CD4-positive, alpha-beta T cell treated with Interleukin-15 for 1 hour (primary cell): ENCODE measurements at places on chromosomes 7 and 10.
A peak's percentile ranks its signal among the peaks of the same experiment; 100 is the strongest.

DNA sequence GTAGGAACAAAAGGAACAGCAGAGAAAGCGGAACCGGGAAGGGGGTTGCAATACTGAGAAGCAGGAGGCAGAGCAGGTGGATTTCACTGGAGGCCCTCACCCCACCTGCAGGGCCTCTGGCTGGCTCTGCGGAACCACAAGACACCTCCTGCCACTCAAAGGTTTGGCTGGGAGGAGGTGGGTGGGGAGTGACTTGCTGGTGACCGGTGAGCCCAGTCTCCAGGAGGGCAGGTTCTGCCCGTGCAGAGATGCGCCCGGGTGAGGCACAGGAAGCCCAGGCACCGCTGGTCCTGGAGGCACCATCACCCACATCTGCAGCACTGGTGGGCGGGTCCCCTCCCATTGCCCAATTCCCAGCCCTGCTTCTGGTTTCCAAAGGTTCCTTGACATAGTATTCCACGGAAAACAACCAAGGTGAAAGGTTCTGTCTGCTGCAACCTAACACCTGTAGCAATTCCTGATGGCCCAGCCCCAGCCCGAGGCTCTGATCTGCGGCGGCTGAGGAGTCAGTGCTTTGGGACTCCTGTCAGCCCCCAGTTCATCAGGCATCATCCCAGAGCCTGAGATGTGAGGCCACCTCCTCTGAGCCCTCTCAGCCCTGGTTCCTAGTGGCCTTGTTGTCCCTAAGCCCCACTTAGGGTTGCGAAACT is 64.4 kb downstream of the CALML3 start:
- DNase-seq, result peak; percentile 14

DNA sequence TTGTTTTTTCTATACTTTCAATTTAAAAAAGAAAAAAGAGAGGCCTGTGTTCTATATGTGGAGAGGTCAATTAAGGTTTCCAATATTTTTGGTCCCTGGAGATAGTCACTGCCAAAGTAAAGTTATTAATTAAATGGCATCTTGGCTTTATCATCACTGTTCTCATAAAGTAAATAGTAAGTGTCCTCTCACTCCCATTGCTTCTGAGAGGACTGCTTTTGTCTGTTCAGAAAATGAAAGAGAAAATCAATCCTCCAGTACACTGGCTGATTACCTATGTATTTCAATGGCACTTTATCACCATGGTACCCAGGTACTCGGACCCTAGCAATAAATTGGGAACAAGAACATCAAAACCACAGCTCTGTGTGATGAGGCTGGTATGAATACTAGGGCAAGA is 94.0 kb downstream of the RNLS start:
- no peak for DNase-seq

DNA sequence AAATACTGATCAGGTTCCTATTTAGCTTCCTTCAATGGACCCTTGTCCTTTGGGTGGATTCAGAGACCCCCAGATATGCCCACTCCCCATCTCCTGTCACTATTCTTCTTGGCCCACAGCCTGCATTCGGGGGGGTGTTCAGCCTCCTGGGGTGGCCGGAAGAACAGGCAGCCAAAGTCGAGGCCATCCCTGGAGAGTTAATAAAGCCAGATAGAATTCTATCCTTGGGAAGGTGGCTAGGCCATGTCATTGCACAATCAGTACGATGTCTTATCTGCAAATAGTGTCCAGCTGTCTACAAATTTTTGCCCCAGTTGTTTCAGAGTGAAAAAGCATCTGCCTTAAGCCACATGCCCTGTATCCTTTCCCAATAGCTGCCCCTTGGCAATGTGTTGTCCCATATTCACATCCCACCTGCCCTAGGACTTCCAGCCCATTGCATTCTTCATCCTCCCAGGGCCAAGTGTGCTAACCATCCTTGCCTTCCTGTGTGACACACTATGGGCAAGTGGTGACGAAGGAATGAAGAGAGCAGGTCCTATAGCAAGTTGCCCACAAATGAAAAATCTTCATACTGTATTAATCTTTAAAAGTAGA is 9.9 kb upstream of the FAM107B start:
- no peak for DNase-seq

DNA sequence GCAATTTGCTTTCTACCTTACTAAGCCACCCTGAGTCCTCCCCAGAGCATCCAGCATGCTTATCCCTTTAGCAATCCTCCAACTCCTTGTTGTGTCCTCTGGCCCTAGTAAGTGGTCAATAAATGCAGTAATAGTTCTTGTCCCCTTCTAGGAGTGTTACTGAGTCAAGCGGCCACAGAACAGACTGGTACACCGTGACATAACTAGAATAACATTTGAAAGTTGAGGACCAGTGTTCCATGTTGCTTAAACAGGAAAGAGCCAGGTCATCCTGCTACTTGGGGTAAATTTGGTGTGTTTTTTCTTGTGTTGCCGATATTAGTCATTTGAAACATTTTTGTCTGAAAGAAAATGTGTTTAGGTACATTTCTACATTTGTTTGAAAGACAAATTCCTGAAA is 4.8 kb upstream of the CDK6 start:
- DNase-seq, result no peak

DNA sequence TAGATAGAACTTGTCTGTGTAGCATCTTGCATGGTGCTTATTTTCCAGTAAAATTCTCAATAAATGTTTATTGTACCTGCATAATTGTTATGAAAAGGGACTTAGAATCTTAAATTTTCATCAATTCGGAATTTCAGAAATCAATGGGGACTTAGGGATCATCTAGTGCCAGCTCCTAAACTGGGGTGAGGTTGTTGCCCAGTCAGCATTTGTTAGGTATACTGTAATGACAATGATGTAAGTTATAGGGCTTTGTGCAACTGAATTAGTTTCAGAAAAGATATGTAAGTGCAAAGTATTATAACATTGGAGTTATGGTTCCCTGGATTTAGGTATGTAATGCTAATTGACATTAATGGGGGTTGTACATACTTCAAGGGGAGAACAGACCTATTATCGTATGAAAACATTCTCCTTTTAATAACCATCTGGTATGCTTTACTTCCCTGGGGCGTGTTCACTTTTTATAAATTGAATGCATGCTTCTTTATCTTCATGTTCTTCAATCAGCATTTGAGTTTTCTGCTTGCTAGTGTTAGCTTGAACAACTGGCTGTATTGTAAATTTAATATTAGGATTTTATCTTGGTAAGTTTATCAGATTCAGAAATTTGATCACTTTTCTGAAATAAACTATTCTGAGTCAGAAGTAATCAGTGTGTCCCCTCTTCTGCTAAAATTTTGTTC is 270.3 kb downstream of the BBS9 start:
- DNase-seq, result no peak

DNA sequence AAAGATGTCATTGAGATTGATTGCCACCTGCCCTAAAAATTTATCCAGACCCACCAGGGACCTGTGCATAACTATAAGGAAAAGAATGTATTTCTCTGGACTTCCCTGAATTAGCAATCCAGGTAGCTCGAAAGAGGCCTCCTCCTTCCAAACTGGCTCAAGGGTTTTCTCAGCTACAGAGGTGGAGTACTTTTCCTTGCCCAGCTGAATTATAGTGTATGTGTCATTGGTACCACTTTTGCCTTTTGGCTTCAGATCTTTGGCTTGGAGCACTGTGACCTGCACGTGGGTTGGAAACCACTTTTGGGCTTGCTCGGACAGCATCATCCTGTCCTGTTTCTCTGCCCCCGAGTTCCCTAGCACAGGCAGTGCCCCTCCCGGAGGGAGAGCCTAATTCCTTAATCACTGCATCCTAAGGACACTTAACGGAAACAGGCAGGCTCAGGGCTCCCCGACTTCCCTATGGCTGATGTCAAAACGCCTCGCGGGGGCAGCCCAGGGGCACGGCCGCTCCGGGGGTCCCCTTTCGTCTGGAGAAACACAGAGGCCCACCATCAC is 825 bp downstream of the RAB11FIP2 start:
- DNase-seq, result no peak

DNA sequence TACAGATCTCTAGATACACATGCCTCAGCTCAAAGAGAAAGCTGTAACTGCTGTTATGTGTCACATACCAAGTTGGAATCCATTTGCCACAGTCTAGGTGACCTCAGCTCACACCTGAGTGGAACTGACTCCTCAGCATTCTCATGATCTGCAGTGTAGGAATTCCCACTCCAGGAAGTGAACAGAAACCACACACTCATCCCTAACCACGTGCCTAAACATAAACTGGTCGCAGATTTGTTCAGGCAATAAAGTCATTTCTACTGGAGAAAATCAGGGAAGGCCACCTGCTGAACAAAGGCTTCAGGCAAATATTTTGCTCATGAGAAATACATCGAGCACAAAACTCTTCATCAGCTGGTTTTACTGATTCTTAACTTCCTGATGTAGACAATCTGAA is 23.0 kb upstream of the ZMYND11 start:
- DNase-seq, result no peak

DNA sequence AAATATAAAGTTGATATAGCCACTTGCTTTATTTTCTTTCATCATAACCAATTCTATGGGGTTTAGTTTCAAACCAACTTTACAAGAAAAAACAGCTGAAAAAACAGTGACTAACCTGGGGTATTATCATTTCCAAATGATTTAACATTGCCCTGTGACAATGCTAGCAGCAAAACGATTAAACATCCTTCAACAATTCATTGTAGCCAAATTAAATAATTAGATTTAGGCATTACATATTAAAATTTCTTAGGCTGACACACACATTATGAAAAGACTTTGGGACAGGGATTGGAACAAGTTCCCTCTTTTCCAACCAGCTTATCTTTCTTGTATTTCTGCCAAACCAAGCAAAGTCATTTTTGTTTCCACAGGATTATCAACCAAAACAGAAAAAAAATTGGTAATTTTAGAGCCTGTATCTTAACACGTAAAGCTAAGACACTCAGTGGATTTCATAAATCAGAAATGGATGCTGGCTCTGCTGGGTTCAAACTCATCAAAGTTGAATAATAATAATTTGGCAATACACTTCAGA is 84.0 kb downstream of the SEMA3D start:
- no peak for DNase-seq

GRCh38 chr7:55366461-55367070 is 1.4 kb downstream of the LANCL2 start:
- no peak for DNase-seq

GRCh38 chr10:70804421-70804808 is 11.3 kb upstream of the SGPL1 start:
- DNase-seq, result no peak

- DNase-seq, result no peak
Measured at GRCh38 chr7:46713868-46714596, 793.0 kb upstream of the IGFBP3 start.
